ENCODE measurements at places on chromosomes 6 and 20.
A peak's percentile ranks its signal among the peaks of the same experiment; 100 is the strongest.

- no peak for DNase-seq
Observed at GRCh38 chr6:41272591-41273240, 13.8 kb downstream of the TREM1 start.

GRCh38 chr20:1810572-1810925, 84.7 kb upstream of the SIRPA start:
- no peak for DNase-seq

- DNase-seq, result peak; percentile 72
Observed at GRCh38 chr6:144756469-144756868, 471.3 kb downstream of the UTRN start.

DNA sequence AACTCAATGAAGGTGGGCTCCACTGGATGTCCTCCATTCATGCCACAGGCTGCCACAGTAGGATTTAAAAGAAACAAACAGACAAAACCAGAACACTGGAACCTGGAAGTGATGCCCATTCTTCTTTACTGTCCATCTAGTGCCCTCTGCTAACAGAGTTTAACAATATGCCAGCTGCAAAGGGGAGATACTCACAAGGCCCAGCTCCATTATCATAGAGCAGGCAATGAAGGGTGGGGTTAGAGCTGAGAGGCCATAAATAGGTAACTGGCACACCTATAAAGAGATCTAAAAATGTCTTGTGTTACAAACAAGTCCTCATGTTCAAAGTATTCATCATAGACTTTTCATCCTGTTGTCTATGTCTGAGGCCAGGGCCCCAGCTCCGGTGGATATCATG, 75.6 kb downstream of the SOD2 start:
- DNase-seq, result no peak

GRCh38 chr6:159931846-159932245, 37.0 kb upstream of the IGF2R start:
- DNase-seq, result no peak

DNA sequence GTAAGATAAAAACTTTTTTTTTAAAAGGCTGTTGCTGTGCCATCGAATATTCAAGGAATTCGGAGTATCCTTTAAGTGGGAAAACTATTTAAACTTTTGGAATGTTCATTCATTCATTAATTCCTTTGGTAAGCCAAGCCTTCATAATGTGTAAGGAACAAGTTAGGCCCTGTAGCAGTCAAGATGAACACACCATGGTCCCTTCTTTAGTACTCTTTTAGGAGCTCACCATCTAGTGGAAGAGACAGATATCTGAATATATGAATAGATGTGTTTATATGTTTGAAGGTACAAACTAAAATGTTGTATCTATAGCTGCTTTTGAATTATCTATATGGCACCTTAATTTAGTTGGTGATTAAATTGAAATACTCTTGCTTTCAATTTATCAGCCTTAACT, 5.8 kb downstream of the SPO11 start:
- DNase-seq, result no peak

GRCh38 chr6:124721331-124721730, 240.9 kb upstream of the RNF217 start:
- no peak for DNase-seq

DNA sequence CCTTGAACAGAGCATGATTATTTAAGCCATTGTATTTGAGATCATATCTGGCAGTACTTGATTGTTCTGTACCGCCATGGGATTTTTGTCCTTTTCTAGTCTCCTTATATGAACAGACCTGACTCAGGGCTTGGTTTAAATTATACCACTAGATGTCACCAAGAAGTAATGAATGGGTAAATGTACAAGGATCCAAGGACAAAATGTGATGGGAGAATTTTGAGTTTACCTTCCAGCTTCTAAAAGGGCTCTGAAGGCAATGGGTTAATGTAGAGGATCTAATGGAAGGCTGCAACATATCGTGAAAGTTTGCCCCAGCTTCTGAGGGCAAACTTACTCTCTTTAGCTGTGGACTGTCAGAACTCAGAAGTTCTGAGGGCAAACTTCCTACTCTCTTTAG, 12.0 kb downstream of the RNF8 start:
- DNase-seq, result peak; percentile 14

DNA sequence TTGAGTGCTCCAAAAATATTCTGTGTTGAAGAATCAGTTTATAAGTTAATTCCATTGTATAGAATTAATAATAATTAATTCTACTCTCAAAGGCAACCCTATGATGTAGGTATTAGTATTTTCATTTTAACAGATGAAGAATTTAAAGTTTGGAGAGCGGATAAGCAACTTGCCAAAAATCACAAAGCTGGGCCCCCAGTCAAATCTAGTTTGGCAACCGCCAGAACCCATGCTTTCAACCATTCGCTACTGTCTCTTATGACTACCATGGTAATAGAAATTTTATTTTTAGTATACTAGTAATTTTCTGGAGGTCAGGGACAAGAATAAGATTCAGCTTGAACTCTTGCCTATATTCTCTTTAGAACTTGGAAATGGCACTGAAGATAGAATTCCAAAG, 229.8 kb downstream of the IBTK start:
- no peak for DNase-seq

- no peak for DNase-seq
Observed at GRCh38 chr6:90860822-90861601, 274.1 kb upstream of the MAP3K7 start.

DNA sequence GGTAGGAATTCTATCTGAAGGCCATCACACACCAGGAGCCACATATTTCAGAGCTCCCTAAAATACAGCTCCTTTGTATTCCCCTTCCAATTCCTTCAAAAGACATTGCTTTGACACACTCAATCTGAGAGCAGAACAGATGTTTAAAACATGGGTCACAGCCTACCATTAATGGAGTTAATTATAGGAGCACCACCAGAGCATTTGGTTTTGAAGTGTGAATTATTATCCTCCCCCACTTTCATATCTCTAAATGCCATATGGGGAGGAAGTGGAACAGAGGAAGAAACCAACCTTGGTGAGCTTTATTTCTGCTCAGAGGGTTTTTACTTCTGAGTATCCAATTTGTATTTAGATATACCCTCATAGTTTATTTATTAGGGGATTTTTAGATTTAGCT, 50.7 kb upstream of the TNFRSF21 start:
- no peak for DNase-seq

- no peak for DNase-seq
Observed at GRCh38 chr6:89035252-89036101, 45.1 kb upstream of the PNRC1 start.

- no peak for DNase-seq
Observed at GRCh38 chr6:14070457-14070856, 47.1 kb upstream of the CD83 start.

Data from NCI-H1105 (cell line).